ENCODE measurements at places on chromosomes 13 and 19. TPM values are rescaled to one million over a fixed set of nuclear protein-coding genes. Genes with fewer than 3 reads are reported as not detected.

DNA sequence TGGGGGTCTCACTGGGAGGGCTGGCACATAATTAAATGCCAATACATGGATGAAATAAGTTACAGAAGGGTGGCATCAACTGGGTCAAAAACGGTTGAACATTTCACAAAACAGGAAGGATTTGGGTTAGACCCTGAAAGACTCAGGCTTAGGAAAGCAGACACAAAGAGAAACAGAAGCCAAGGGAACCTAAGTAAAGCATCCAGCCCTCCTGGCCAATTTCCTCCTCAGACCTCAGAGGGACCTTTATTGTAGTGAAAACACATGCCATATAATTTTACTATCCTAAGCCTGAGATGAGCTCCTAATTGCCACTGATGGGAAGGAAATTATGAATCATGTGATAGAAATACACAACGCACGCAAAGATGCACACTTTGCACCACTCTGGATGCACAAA is 12.1 kb upstream of the CEACAM3 start:
- no peak for DNase-seq

DNA sequence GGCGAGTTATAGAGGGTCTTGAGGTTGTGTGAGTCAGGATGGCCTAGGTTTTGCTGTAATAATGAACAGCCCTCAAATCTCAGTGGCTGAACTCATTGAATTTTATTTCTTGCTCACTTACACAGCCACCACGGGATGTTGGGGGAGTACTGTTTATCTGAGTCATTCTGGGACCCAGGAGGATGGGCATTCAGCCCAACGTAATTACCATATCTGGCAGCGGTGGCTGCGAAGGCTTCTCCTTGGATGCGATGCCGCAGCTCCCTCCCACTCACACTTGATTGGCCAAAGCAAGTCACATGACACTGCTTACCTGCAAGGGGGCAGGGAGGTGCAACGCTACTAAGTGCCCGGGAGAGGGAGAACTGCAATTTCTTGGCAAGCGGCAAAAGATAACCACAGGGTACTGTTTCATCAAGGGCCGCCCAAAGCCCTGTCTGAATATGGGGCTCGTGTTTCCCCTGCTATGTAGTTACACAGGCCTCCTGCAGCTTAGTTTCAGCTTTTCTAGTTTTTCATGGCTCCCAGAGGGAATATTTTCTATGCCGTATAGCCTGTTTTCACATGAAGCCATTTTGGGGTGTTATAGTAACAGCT is 19.9 kb downstream of the ZSWIM9 start:
- peak; percentile 87 for DNase-seq

DNA sequence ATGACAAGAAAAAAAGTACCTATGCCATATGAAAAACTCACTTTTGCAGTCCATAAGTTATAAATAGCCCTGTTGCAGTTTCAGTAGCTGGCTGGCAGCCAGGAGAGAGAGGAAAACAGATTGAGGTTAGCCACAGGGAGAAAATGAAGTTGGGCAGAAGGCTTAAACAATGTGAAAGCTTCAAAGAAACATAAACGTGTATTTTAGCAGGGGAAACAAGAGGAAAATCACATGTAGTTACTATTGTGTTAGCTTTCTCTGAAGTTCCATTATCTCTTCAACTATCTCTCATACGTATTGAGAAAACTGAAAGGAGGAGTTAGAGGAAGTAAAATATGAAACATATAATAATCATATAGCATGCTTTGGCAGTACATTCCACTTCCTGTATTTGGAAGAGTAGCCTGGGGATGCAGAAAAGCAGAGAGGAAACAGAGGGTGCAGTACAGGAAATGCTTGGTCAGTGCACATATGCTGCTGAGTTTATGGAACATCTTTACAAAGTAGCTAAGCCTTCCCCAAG is 1551.1 kb downstream of the EFNB2 start:
- peak; percentile 18 for DNase-seq

- DNase-seq = peak; percentile 70
Observed at GRCh38 chr19:1324806-1325567, 39.3 kb downstream of the EFNA2 start.

SMIM24 gene
- not detected for total RNA-seq

GRCh38 chr19:23286477-23286876 is 36.3 kb upstream of the ZNF724 start:
- DNase-seq = no peak

DNA sequence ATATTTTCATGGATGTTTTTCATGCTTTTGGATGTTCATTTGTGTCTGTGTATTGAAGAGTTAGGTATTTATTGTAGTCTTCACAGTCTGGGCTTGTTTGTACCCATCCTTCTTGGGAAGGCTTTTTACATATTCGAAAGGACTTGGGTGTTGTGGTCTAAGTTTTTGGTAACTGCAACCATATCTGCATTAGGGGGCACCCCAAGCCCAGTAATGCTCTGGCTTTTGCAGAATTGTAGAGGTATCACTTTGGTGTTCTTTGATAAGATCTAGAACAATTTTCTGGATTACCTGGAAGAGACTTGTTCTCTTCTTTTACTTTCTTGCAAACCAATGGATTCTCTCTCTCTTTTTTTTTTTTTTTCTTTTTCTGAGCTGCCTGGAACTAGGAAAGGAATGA is 581.3 kb downstream of the DACH1 start:
- DNase-seq = no peak

GRCh38 chr19:48830088-48830487 is 6.2 kb downstream of the HSD17B14 start:
- DNase-seq = no peak

DNA sequence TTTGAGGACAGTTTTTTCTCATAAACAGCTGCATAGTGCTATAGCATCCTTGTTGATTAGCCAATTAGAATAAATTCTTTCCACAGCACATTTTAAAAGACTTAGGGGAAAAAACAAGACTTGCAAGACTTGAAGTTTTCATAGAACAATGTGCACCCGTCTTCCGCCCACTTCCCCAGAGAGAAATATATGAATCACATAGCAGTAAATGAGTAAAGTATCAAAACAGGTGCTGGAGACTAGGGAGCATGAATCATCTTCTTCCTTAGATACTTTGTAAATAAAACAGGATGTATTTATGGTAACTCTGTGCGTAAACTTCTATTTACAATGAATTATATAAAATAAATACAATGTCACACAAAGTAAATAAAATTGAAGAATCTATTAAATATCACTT is 75.1 kb downstream of the COL4A2 start:
- peak; percentile 96 for DNase-seq

GJA3 gene
- total RNA-seq = 0.26 TPM

GRCh38 chr13:74288361-74288911 is 154.2 kb upstream of the KLF12 start:
- DNase-seq = peak; percentile 46

DNA sequence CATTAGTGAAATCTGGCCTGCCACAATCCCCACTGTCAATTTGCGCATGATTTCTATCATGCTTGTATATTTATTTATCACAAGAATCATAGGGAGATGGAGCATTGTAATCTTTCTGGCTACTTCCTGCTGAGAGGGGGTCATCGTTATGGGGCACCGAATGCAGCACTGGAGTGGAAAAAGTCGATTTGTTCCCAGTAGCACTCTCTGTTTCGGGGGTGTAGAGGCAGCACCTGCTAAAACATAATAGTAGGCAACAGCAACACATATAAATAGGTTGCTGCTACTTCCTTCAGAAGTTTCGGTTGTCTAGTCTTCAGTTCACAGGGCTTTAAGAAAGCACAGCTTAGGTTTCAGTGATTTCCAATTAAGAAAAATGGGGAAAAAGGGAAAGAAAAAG is 23.4 kb upstream of the CEACAM21 start:
- no peak for DNase-seq

DNA sequence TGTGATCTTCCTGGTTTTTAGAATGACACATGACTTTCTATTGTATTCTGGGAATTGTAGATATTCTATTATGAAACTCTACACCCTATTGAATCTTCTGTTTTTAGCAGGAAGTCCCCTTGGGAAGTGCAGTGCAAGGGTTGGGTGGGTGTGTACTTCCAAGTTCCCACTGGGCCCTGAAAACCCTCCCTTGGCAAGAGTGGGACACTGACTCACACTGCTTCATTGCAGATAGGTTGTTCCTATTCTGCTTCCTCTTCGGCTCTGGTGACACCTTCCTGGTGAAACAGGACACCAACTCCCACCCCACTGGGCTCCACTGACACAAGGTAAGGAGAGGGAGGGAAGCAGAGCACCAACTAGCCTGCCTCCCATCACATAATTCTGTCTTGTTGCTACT is 121.8 kb downstream of the KCTD12 start:
- peak; percentile 30 for DNase-seq

DNA sequence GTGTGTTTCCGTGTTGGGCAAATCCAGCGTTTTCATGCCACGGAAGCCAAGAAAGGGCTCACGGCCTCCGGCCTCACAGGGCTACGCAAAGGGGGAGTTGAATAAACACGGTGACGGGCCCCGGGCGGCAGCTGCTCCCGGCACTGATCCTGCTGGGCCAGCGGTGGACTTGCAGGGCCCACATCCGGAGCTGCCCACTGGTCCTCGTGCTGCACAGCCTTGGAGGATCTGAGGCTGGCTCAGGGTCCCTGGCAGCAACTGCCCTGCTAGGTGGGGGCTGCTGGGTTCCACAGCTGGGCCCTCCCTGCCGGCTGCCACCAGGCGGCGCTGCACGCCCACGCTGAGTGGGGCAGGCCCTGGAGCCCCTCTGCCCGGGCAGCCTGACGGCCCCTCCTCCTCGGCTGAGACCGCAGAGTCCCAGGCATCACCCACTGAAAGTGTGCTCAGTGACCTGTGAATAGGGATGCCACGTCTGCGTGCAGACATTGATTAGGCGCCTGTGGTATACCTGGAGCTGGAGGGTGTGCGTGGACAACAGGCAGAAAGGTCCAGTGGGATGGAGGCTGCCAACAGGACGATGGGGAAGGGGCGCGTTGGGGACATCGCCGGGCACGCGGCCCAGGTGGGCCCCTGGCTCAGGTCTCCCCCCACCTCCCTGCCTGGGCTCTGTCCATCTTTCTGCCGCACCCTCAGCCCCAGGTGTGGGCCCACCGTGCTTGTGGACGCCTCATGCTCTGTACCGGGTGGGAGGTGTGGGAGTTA is 5.3 kb upstream of the HCN2 start:
- DNase-seq = no peak

DNA sequence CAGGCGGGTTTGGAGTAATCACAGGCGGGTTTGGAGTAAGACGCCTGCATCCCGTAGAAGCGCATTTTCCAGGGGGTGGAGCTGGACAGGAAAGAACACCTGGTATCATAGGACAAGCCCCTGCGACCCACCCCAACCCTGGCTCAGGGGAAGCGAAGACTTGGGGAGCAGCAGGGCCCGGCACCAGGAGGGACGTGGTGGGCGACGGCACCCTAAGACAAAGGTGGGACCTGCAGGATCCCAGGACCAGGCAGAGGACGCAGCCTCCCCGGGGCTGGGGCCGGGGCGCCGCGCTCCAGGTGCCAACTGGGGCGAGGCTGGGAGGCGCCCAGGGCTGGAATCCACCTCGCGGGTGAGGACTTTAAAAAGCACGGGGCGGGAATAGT is 520 bp downstream of the ZNF600 start:
- peak; percentile 1 for DNase-seq

DNA sequence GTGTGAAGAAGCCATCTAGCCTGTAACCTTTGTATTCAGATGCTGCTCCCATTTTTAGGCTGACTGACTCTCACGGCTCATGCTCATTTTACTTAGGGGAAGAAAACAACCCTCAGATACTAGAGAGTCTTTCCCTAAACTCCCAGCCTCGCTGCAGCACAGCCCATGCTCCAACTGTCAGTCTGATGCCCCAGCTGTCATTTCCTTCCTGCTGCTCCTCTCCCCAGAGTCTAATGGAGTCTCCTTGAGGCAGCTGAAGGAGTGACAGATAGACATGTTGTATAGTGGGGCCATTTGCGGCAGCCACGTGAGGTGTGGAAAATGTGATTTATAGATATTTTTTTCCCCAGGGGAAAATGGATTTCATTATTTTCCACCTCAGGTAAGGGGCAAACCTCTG is 59.2 kb upstream of the OLFM4 start:
- no peak for DNase-seq

DNA sequence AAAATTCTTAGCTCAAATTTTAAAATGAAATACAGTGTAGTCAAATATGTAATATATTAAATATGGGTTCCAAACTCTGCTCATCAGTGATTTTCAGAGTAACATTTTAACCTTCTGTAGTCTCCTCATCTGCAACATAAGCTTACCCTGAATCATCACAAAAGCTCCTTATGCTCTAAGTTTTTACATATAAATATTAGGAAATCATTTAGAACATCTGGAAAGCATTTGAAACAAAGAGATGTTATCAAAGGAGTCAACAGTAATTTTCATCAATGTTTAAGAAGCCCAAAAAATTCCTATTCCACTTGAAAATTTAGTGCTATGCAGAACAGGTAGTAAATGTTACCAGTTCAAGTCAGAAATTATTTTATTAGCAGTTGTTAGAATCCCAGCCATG is 224.7 kb downstream of the DCT start:
- no peak for DNase-seq

DNA sequence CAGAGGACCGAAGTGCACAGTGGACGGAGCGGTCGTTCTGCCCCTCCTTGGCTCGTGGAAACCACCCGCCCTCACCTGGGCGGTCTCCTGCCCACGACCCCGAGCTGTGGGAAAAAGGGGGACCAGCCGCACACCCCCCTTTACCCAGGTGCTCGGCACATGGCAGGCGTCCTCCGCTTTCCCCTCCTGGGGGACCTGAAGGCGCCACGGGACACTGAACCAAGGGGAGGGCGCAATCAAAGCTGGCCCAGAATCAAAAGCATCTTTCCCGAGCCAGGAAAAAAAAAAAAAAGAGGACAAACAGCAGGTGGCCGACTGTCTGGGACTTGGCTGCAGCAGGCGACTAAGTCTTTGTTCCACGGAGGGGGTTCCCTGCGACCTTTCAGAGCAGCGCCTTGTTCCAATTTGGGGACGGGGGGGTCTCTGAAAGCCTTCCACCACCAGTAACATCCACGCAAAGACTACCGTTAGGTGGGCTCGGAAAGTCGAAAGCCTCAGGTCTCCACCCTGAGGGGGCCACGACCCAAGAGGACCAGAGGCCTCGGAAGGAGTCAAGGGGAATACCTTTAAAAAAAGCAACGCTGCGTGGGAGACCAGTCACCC is 1.1 kb downstream of the MBD3 start:
- DNase-seq = no peak

CACNG7 gene
- total RNA-seq = not detected

All from bronchial epithelial cell (primary cell).